ENCODE measurements at places on chromosomes 5 and 9.

DNA sequence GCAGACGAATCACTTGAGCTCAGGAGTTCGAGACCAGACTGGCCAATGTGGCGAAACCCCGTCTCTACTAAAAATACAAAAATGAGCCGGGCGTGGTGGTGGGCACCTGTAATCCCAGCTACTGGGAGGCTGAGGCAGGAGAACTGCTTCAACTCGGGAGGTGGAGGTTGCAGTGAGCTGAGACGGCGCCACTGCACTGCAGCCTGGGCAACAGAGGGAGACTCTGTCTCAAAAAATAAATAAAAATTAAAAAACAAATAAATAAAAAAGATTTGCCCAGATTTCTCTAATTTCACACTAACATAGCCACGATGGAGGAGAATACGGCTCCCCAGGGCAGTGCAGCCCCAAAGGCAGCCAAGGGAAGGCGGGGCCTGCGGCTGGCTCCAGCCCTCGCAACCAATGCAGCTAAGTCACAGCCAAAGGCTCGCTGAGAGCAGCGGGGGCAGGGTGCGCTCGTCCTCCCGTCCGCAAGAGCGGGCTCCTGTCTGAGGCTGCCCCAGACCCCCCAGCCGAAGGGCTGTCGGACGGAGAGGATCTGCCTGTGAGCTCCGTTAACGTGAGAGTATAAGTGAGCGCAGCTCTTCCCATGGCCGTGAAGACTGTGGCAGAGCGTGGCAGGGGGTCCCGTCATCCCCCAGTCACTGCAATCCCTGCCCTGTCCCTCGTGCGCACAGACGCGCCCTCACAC is 43.5 kb downstream of the SLC12A7 start:
- no peak for DNase-seq

DNA sequence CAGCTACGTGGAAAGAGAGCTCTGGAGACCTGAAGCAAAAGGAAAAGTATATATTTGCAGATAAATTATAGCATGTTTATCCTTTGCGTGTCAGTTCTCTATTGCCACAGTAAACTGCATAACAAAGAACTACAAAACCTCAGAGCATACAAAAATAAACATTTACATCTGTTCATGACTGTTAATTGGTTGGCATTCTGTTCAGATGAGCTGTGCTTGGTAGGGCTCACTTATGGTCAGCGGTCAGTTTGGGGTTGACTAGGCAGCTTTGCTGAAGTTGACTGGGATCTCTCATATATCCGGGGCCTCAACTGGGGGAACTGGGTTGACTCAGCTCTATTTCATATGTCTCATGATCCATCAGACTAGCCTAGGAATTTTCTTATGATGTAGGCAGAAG is 257.7 kb downstream of the TLE1 start:
- DNase-seq = peak; percentile 78

- DNase-seq = peak; percentile 65
Measured at GRCh38 chr5:173451651-173452050, 123.4 kb upstream of the STC2 start.

DNA sequence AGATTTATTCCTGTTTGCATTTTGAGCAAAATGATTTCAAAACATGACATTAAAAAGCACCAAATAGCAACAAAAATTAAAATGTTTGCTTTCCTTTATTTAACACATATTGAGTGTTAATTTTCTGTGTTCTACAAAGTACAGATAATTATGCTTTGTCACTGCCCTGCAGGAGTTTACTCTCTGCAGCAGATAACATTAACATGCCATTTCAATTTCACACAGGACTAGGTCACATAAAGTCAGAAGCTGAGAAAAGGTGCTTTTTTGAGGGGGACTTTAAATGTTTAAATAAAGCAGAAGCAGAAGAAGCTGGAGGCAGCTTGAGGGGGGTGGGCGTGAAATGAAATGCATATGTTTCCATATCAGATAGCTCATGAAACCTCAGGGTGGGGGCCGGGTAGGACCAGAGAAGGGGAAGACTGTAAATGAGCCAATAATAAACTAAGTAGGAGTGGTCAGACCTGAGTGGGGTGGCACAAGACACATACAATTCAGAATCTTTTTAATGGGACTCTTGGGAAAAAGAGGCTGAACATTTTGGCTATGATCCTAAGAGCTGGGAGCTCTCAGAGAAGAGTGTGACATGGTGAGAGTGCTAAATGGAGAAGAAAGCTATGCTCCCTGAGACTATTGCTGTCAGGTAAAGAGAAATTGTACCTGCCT is 387.5 kb downstream of the FAM170A start:
- DNase-seq = no peak

- DNase-seq = peak; percentile 68
Measured at GRCh38 chr5:11491404-11492075, 412.7 kb downstream of the CTNND2 start.

- DNase-seq = no peak
Measured at GRCh38 chr9:37508834-37509206, 23.1 kb downstream of the POLR1E start.

GRCh38 chr9:8750639-8751051 is 951.1 kb upstream of the DMAC1 start:
- peak; percentile 54 for DNase-seq

GRCh38 chr9:121246821-121247561 is 21.0 kb upstream of the GSN start:
- DNase-seq = peak; percentile 93

DNA sequence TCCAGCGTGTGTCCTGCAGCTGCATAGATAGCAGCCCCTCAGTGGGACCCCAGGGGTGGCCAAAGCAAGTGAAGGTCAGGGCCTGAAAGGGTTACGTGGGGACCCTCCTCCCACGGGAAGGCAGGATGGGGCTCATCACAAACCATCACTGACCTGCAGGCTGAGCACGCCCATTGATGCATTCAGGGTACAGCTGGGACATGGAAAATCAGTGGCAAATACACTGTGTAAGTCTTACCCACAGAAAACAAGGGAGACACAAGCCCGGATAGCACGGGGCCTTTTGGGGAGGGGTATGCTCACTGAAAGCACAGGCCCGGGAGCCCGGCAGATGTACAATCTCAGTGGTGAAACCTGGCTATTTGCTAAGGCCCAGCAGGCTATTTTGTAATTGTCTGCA is 49.1 kb downstream of the SEMA4D start:
- no peak for DNase-seq

DNA sequence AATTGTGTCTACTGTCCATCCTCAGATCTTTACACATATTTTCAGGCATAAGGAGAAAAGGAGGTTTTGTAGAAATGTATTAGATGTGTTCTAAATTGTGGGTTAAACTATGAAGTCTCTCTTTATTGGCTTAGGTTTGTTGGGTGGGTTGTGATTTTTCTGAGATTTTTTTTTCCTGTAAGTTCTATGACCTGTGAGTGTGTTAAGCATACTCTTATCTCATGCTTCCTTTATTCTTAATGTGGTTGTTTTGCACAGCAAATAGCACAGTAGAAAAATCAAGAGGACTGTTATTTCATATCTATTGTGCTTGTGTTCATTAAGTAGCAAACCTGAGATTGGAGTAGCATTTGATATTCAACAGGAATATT is 23.3 kb downstream of the NR2F1 start:
- no peak for DNase-seq

- DNase-seq = no peak
Measured at GRCh38 chr5:131378721-131379541, 115.1 kb downstream of the CDC42SE2 start.

GRCh38 chr5:66979738-66980137 is 216.9 kb downstream of the CD180 start:
- no peak for DNase-seq

DNA sequence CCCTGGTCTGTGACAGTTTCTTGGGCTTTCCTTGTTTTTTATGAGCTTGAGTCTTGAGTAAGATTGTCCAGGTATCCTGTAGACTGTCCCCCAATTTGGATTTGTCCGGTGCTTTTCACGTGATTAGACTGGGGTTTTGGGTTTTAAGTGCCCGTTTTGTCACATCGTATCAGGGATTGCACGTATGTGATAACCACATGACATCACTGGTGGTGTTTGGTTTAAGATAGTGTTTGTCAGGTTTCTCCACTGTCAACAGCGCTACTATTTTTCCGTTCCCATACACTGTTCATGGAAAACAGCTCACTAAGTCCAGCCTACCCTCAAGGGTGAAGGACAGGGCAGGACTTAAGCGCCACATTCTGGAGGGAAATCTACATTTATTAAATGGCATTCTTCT is 39.7 kb downstream of the LMNB1 start:
- no peak for DNase-seq
